Transverse colon (tissue), 4 donors: ENCODE measurements at places on chromosomes 2 and 18. TPM values are rescaled to one million over a fixed set of nuclear protein-coding genes. Genes with fewer than 3 reads are reported as not detected.

DNA sequence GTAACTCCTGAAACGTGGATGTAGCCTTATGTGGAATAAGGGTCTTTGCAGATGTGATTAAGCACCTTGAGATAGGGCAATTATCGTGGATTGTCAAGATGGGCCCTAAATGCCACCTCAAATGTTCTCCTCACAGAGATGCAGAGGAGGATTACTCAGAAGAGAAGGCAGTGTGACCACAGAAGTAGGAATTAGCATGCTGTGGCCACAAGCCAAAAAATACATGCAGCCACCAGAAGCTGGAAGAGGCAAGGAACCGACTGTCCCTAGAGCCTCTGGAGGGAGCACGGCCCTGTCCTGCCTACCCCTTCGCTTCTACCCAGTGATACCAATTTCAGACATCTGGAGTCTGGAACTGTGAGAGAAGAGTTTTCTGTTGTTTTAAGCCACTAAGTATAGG, 47.3 kb upstream of the MGAT5 start:
- H3K27ac ChIP-seq, result peak overlapping the region; percentile 4
- DNase-seq, result no peak
- no peak overlapping the region for H3K4me3 ChIP-seq
- peaks cover 3% of the 10 kb centered on the region for H3K4me1 ChIP-seq

Gene UPP2
- not detected for total RNA-seq

Gene SERPINB12
- not detected for total RNA-seq

DNA sequence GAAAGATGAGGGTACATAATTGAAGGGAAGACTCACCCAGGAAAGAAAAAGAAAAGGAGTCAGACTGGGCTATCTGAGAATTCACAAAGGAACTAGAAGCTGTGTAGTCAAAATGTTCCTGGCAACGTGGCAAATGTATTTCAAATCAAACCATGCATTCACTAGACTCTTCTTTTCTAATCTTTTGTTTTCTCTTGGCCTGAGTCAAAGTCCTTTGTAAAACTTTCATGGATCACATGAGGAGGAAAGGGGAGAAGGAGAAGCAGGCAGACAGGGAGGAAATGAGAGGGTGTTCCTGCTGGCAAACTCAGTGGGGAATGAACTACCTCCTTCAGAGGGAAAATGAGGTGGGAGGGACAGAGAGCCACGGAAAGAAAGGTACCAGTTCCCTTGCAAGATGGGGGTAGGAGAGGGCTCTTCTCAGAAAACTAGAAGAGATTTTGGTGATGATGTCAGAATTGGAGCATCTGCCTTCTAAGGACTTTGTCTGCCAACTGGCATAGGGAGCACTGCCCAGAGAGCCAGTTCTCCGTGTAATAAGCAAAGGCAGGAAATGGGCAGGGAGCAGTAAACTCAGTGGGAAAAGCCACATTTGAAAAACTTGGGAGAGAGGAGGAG, 51.4 kb downstream of the SLC8A1 start:
- no peak overlapping the region for H3K27ac ChIP-seq
- DNase-seq, result no peak
- H3K4me1 ChIP-seq, result no peaks in the 10 kb centered on the region
- H3K36me3 ChIP-seq, result no peaks in the 10 kb centered on the region
- no peak overlapping the region for H3K4me3 ChIP-seq

Gene STARD6
- not detected for total RNA-seq

Gene C2orf66
- total RNA-seq, result not detected
